ENCODE measurements at places on chromosomes 2 and 18. TPM values are rescaled to one million over a fixed set of nuclear protein-coding genes. Genes with fewer than 3 reads are reported as not detected.

Gene UNC80
- not detected for total RNA-seq

Gene SCN1A
- total RNA-seq = not detected

Gene OTX1
- total RNA-seq = not detected

Gene CD8B
- total RNA-seq = not detected

Gene CXCR2
- not detected for total RNA-seq

Gene IMMT
- 58.1 TPM for total RNA-seq

Gene LOXL3
- total RNA-seq = 62.0 TPM

Gene GLI2
- 4.2 TPM for total RNA-seq

Gene CROCC2
- total RNA-seq = not detected

Gene OSBPL6
- 3.8 TPM for total RNA-seq

Gene HRH4
- 0.06 TPM for total RNA-seq

Gene CFAP221
- 2.0 TPM for total RNA-seq

Gene REEP1
- total RNA-seq = 4.1 TPM

Gene NTSR2
- total RNA-seq = not detected

Gene CCDC74B
- total RNA-seq = 33.7 TPM

Gene CHMP1B
- total RNA-seq = 39.9 TPM

Gene FANCL
- total RNA-seq = 33.6 TPM

Gene COX5B
- total RNA-seq = 380 TPM

Gene LIPG
- 32.6 TPM for total RNA-seq

Gene CCDC68
- total RNA-seq = 3.5 TPM
